ENCODE measurements at places on chromosomes 12 and 14.
A peak's percentile ranks its signal among the peaks of the same experiment; 100 is the strongest.

GRCh38 chr14:56273155-56273554 lies 154.9 kb downstream of the PELI2 start:
- no peak for DNase-seq

DNA sequence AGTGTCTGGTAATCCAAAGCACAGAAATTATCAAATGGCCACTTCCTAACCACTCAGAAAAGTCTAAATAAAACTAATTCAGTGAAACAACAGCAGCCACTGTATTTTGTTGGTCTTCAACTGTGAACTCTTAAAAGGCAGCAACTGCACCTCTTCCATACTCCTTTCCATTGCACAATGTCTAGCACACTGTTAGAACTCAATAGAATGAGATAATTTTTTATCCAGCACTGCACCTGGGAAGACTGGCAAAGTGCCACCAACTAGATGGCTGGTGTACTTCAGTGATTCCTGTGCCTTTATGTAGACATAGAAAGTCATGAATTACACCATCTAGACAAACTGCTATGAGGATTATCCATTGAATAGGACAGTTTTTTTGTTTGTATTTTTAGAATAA lies 26.2 kb downstream of the LGR5 start:
- no peak for DNase-seq

- no peak for DNase-seq
Observed at GRCh38 chr14:93946104-93946503, 19.0 kb downstream of the FAM181A start.

GRCh38 chr14:68670359-68670715 lies 122.5 kb downstream of the ZFP36L1 start:
- no peak for DNase-seq

DNA sequence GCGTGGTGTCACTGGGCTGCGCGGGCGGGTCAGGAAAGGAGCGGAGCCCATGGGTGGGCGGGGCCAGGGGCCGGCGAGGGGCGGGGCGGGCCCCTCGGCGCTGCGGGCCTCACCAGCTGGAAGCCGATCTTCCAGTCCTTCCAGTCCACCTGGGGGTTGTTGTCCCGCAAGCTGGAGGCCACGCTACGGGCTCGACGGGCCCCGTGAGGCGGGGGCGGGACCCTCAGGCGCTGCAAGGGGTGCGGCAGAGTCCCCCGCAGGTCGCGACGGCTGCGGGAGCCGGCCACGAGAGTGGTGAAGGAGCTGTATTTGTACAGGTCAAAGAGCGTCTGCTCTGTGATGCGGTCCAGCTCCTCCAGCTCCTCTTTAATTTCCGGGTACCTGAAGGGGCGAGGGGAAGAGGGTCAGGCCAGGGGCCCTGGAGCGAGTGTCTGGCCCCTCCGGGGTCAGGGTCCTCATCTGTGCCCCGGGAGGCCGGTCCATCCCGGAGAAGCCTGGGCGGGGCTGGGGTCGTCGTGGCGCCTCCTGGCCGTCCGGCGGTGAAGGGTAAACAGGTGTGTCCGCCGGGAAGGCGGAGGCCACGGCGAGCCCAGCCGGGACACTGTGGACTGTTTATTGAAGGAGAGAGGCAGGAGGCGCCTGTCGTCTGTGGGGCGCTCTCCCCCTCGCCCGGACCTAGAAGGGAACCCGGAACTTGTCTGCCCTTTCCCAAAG lies 11.9 kb downstream of the SCNN1A start:
- peak; percentile 65 for DNase-seq

- DNase-seq: no peak
Observed at GRCh38 chr14:105839425-105840265, 313.3 kb downstream of the TMEM121 start.

- DNase-seq: no peak
Observed at GRCh38 chr12:95918194-95918993, 24.0 kb downstream of the CCDC38 start.

DNA sequence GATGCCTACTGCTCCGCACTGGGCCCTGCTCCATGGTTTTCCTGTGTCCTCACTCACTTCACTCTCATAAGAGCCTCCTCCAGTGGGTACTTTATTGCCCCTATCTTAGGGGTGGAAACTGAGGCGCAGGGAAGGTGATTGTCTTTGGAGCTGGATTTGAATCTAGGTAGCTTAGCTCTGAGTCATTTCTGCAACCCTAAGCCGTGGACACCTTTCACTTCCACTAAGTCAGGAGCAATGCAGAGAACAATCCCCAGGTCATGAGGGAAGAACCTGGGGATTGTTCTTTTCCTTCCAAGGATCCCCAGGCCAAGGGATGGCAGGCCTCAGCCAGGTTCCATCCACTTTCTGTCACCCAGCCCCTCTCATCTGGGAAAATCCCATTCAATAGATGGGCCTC lies 20.3 kb downstream of the VDR start:
- no peak for DNase-seq

DNA sequence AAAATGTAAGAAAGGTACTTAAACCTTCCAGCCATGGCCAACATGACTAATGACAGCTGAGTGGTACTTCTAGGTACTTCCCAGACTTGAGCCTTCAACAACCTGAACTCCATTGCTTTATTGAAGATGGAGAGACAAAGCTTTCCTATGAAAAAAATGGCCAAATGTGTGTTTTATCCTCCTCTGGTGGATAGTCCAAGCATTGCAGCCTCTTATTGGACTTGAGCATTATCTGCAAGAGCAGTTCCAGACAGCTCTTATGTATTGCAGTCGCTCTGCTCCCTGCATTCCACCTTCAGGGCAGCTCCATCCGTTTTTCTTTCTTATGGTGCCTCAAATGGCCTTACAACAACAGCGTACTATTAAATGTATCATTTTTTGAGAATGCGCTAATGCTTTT lies 588.2 kb downstream of the NRXN3 start:
- no peak for DNase-seq

GRCh38 chr14:73645248-73645610 lies 443 bp downstream of the DNAL1 start:
- no peak for DNase-seq

GRCh38 chr14:69093631-69094421 lies 59.1 kb downstream of the DCAF5 start:
- DNase-seq: no peak

DNA sequence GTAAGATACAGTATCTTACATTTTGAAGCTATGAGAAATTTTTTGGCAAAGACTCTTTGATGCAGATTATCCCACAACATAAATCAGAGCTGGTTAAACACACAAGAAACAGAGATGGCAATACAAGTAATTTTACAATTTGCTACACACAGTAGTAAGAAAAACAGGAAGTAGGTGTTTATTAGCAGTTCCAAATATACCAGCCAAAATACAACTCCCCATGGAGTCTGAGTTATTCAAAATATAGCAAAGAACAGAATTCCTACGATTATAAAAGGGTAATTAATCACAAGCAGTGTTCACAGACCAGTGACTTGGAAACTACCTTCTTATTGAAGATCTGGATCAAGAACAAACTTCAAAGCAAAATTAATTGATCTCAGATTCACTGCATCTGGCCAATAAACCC lies 83.9 kb downstream of the BMP4 start:
- DNase-seq: no peak

Measured in stimulated activated CD4-positive, alpha-beta T cell treated with anti-CD3 and anti-CD28 coated beads, Interleukin-15, amount 100 ng/mL, for 1 hour (primary cell).